ENCODE measurements at places on chromosomes 11 and 22. TPM values are rescaled to one million over a fixed set of nuclear protein-coding genes. Genes with fewer than 3 reads are reported as not detected.
A peak's percentile ranks its signal among the peaks of the same experiment; 100 is the strongest.

- no peak for DNase-seq
- H3K4me3 ChIP-seq: no peak overlapping the region
- no peaks in the 10 kb centered on the region for H3K4me1 ChIP-seq
- H3K27ac ChIP-seq: no peak overlapping the region
- H3K36me3 ChIP-seq: peaks cover 9% of the 10 kb centered on the region
Observed at GRCh38 chr22:39675947-39676346, 105.4 kb downstream of the CACNA1I start.

The OR52N4 gene
- total RNA-seq: 0.71 TPM

The CASP5 gene
- not detected for total RNA-seq

The KIRREL3 gene
- total RNA-seq: not detected

The KRTAP5-9 gene
- total RNA-seq: not detected

GRCh38 chr22:17101475-17102296 lies 16.9 kb downstream of the IL17RA start:
- H3K27me3 ChIP-seq: no peaks in the 10 kb centered on the region
- H3K4me1 ChIP-seq: peaks cover 67% of the 10 kb centered on the region
- H3K27ac ChIP-seq: peak overlapping the region; percentile 6
- no peak for DNase-seq

The MUC5B gene
- total RNA-seq: not detected

The GLYAT gene
- not detected for total RNA-seq

GRCh38 chr11:92846491-92847125 lies 122.8 kb upstream of the MTNR1B start:
- H3K4me3 ChIP-seq: no peak overlapping the region
- H3K4me1 ChIP-seq: no peaks in the 10 kb centered on the region
- no peak for DNase-seq
- no peak overlapping the region for H3K27ac ChIP-seq
- no peaks in the 10 kb centered on the region for H3K36me3 ChIP-seq

GRCh38 chr11:1772270-1773130 lies 8.8 kb upstream of the CTSD start:
- DNase-seq: peak; percentile 63
- peaks cover 37% of the 10 kb centered on the region for H3K4me1 ChIP-seq
- no peaks in the 10 kb centered on the region for H3K36me3 ChIP-seq
- peaks cover 16% of the 10 kb centered on the region for H3K27me3 ChIP-seq

- peaks cover 91% of the 10 kb centered on the region for H3K36me3 ChIP-seq
- H3K27me3 ChIP-seq: no peaks in the 10 kb centered on the region
- peak overlapping the region; percentile 83 for H3K27ac ChIP-seq
- no peak overlapping the region for H3K4me3 ChIP-seq
- DNase-seq: no peak
- H3K4me1 ChIP-seq: peaks cover 93% of the 10 kb centered on the region
Observed at GRCh38 chr22:39958949-39959639, 1.1 kb upstream of the TMA7B start.

GRCh38 chr11:120098503-120099020 lies 39.4 kb downstream of the TRIM29 start:
- H3K27ac ChIP-seq: no peak overlapping the region
- no peak overlapping the region for H3K4me3 ChIP-seq
- DNase-seq: no peak
- H3K4me1 ChIP-seq: no peaks in the 10 kb centered on the region

The KCNC1 gene
- not detected for total RNA-seq

The OR52E8 gene
- not detected for total RNA-seq

- H3K27ac ChIP-seq: no peak overlapping the region
- no peaks in the 10 kb centered on the region for H3K36me3 ChIP-seq
- H3K27me3 ChIP-seq: peaks cover 7% of the 10 kb centered on the region
- no peak overlapping the region for H3K4me3 ChIP-seq
- no peak for DNase-seq
Observed at GRCh38 chr11:57224128-57224527, 12.9 kb downstream of the APLNR start.
